ENCODE measurements at places on chromosomes 3 and 15.

DNA sequence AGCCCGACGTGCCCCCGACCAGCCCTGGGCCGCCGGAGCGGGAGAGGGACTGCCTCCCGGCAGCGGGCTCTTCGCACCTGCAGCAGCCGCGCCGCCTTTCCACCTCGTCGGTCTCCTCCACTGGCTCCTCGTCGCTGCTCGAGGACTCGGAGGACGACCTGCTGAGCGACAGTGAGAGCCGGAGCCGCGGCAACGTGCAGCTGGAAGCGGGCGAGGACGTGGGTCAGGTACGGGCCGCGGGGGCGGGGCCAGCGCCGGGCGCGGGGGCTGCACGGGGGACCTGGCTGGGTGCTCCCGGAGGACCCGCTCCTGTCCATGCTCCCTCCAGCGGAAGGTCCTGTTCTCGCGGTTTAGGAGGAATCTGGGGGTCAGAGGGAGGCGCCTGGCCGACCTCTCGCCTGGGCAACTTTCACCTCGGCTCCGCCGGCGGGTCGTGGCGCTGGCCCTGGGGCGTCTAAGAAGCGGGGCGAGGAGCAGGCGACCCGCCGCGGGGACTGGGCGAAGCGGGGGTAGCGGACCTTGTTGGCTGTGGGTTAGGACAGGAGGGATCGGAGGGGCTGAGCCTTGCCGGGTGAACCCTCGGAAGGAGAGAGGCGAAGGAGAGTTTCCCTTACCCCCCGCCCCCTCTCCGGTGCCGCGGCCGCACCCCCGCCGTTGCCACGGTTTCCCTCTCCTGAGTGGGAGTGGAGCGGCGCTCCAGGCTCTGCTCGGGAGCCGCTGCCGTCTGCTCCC is 682 bp downstream of the ITPKA start:
- no peak for DNase-seq

DNA sequence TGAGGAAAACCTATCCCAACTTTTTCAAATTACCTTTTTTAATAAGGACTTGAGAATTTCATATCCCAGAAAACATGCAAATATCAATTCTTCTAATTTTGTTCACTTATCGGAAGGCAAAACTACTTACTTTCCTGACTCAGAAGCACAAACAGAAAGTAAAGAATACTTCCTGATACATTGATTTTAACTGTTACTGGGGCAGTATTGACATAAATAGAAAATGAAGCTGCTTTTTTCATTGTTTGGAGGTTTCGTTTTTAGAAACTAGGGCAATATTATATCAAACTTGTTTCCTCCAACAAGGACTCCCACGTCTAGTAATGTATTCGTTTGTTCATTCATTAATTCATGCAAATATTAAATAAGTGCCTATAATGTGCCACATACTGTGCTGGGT is 19.1 kb downstream of the PAQR9 start:
- no peak for DNase-seq

- no peak for DNase-seq
Observed at GRCh38 chr15:93384886-93385285, 295.9 kb upstream of the RGMA start.

DNA sequence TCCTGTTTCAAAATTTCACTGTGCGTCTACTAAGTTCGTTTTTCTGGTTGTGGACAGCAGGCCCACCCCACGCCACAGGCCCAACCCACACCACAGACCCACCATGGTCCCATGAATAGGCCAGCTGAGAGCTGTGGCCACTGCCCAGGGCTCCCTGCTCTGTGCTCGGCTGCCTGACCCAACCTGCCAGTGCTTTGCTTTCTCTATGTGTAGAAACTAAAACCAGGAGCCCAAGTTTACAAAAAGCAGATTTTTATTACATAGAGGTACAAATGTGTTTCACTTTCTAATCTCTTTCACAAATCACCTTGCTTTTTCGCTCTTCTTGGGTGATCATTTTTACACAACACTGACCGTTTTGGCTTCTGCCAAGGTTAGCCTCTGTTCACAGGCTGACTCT is 69.1 kb downstream of the HERC2 start:
- DNase-seq = no peak

GRCh38 chr15:65960586-65960985 is 91.3 kb downstream of the RAB11A start:
- no peak for DNase-seq

GRCh38 chr15:74978503-74978902 is 16.9 kb upstream of the SCAMP5 start:
- DNase-seq = peak; percentile 25

GRCh38 chr3:181728470-181729340 is 17.0 kb downstream of the SOX2 start:
- DNase-seq = no peak

DNA sequence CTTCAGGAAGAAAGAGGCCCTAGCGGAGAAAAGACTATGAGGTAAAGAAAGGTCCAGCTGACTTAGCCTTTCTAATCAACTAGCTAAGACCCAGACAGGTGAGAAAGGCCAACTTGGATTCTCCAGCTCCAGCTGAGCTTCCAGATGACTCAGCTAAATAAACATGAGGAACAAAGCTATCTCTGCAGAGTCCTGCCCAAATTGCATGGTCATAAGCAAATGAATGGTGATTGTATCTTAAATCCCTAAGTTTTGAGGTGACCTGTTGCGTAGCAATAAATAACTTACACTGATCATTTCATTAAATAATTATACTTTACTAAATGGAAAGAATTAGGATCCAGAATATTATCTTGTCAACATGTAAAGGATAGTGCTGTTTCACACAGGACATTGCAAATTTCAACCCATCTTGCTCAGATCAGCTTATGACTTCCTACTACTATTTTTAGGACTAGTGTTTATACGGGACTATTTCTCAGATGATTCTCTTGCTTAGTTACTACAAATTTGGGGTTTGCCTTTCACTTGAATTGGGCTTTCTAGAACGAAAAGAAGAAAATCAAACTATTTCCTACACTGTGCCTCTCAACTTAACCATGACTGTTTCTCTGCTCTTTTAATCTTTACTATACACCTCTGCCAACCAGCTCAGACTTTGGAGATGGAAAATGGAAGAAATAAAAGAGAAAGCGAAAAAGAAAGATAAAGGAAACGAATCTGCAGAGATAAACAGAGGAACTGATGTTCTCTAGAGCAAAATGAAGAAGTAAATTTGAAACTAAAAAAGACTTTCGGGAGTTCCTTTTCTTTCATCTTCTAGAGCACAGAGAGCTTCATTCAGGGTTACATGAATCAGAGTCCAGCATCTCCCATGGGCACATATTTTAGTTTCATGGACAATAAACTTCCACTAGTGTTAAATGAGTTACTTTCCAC is 6.6 kb upstream of the ADGRG7 start:
- no peak for DNase-seq

DNA sequence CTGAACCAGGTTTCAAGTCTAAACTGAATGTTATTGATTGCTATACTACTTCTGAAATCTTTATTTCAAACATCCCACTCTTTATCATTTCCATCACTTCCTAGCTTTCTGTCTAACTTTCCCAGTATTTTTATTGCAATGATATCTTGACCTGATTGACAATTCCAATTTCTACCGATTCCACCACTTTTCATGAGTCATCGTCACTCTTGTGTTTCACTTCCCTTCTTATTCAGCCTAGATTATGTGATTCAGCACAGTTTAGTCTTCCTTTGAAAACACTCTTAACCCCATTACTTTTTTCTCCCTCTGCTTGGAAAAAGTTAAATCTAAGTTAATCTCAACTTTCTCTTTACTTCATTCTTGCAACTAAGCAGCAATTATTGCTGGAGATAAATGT is 62.6 kb downstream of the SLC7A14 start:
- DNase-seq = no peak

GRCh38 chr15:90814191-90814821 is 54.1 kb upstream of the FURIN start:
- no peak for DNase-seq

DNA sequence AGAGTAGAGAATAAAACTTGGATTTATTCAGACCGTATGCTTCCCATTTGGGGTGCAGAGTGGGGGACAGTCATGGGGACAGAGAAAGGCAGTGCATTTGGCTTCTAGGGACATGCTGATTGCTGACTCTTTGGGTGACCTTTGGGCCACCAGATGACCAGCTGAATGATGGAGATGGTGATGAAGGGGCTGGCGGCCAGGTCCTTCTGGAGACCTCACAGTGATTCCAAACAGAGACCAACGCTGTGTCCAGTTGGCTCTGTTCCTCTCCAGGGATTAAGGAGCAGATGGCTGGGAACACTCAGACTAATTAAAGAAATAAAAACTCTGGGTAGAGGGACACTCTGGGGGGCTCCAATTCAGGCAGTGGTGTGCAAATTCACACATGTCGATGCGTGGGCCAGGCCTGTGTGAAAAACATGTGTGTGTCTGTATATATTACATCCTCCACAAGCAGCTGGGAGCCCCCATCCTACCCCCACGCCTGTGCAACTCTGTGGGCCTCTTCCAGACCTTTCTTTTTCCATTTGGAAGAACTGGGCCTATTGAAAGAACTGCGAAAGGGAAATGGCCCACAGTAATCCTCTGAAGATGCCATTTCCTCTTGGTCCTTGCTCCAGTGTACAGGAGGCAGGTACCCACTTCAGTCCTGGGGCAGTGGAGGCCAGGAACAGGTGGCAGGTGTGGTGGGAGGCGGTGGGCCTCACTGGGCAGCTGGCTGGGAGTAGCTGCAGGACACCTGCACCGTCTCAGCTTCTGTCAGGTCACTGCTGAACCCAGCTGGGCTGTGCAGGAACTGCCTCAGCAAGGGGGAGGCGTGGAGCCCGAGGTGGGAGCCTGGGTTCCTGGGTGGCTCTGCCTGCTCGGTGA is 8.9 kb downstream of the XIRP1 start:
- DNase-seq = no peak

GRCh38 chr3:183953471-183954070 is 64.1 kb downstream of the ABCC5 start:
- DNase-seq = no peak

GRCh38 chr3:146130881-146131371 is 30.1 kb downstream of the PLOD2 start:
- DNase-seq = no peak

GRCh38 chr3:64977308-64978100 is 289.7 kb upstream of the ADAMTS9 start:
- no peak for DNase-seq

DNA sequence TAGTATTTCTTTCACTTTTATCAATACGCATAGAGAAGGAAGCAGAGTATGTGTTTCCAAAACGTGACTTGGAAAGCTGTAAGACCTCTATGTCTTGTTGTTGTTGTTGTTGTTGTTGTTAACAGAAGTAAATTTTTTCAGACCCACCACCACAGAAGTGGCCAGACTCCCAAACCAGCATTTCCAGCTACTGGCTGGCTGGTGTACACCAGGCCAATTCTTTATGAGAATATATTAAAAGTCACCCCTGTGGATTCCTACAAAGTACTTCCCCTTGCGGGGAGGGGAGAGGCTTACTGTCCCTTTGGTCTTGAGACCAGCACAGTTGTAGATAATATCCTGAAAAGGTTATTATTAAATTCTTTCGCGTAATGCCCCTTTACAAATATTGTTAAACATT is 1.6 kb upstream of the FOXP1 start:
- no peak for DNase-seq

DNA sequence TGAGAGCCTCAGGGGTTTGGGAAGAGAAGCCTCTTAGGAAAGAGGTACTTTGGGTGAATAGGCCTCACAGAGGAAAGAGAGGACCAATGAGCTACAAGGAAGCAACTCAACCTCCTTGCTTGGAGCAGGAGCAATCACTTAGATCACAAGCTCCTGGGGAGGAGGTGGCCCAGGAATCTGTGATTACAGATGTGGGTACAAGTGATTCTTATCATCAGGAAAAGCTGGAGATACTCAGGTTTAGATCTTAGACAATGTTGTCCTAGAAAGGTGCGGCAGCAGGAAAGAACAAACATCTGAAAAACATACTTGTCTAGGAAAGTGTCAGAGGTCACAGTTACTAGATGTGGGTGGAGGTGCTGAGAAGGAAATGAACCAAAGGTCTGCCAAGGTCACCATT is 8.2 kb downstream of the PARP16 start:
- no peak for DNase-seq

DNA sequence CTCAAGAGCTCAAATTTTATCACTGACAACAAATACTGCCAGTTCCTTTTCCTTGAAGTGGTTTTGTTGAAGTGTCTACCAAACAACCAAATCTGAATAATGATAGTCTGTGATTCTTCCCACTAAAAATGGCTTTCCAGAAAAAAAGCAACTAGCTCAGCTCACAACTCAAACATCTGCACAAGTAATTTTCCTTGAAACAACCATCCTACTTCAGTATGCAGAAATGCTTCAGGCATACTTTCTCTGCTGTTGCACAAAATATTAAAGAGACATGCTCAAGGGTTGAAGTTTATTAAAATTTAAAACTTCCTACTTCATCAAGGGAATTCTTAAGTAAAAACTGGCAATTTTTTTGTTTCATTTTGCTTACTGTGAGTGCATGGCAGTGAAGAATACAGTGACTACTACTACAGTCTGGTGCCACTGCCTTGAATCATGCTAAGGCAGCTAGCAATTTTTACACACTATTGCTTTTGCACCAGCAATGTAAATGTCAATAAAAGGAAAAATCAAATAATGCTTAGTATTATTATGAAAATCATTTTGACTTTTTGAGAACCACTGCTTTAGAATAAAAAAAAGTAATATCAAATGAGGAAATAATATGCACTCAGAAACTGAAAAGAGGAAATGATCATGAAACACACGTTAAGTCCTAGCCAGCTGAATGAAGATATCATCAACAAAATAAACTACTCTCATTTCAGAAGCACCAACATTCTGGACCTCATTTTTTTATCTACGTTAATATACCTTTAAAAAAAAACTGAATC is 33.6 kb downstream of the VPS13C start:
- DNase-seq = no peak
